ENCODE measurements at places on chromosomes 12 and 14.

DNA sequence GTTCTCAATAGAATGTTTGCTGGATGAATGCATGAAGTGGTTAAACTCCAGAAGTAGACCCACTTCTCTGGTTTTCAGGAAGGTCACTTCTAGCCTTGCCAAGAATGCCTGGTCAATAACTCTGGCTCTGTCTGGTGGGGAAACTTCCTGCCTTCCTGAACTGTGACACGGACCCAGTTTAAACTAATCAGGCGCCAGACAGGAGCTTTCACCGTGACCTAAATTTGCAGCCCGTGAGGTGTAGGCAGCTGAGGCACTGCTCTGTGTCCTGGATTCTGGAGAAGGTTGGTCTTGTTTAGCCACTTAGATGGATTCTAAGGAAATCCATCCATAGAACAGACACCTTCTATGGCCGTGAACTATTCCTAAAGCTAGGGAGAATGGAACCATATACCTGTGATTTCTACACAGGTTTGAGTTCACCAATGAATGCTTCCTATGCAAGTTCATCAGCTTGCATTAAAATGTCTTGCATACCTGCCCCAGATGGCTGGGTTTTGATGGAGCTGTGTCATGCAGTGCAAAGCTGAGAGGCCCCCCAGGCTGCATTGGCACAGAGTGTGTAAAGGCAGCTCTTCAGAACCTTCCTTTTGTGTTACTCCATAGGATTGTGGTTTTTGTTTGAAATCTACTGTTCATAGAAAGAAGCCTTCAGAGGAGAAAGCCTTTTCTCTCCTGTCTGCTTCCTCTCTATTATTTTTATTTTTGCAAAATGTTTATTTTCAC lies 4.4 kb downstream of the CHST11 start:
- DNase-seq: no peak

- peak; percentile 21 for DNase-seq
These were observed 906 bp downstream of the MARK3 start for GRCh38 chr14:103385929-103386712.

DNA sequence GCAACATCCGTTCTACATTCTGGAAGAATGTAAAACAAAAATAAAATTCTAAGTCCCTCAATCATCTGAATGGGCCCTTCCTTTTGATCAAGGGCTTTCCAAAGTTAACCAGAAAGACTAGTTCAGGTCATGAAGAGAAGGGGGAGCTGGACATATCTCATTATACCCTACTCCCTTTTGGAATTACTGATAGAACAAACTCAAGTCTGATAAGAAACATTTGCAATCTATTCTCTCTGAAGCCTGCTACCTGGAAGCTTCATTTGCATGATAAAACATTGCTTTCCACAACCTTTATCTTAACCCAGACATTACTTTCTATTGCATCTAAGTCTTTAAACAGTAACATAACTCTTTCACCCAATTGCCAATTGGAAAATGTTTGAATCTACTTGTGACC lies 8.3 kb upstream of the ACSM4 start:
- DNase-seq: no peak

DNA sequence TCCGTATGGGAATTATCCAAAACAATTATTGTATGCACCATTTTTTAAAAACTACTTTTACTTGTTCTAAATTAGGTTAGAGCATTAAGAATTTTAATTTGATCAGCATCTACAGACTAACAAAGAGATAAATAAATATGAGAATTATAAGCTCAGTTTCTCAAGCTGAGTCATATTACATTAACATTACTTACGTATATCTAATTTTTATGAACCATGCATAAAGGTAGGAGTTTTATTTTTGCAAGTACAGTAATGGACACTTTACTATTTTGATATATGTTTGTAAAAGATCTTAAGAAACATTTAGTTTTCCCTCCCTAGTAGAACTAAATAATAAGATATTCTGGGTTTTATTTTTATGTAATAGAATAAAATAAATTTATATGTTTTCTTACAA lies 410.1 kb downstream of the TMEM117 start:
- no peak for DNase-seq

DNA sequence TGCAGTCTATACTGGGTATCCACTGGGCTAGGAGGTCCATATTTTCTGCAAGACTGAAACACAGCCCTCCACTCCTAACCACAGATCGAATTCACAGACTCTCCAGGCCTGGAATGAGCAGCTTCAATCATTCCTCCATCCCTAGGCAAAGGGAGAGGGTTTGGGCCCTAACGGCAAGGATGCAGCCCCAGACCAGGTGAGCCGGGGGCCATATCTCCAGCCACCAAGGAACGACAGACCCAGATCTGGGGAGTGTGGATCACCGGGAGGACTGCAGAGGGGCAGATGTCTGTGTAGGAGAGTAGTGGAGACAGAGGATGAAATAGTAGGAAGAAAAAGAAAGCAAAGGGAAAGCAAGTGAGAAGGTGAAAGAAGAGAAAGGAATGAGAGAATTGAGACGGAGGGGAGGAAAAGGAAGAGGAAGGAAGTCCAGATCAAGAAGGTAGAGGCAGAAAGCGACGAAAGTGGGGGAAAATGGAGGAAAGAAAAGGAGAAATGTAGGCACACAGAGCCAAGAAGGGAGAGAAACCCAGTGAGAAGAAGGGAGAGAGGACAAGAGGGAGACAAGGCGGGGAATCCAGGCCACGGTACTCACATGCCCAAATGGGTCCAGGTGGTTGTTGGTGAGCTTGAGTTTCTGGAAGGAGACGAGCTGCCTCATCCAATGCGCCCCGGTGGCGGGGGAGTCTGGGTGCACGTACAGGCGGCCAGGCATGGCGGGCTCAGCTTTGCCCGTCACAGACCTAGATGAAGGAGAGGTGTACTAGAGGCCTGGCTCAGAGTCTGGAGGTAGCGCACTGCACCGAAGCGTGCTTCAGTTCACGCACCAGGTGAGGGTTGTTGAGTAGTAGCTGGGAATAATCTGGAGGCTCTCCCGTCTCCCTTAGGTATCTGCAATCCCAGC lies 7.7 kb downstream of the TBX5 start:
- DNase-seq: no peak

DNA sequence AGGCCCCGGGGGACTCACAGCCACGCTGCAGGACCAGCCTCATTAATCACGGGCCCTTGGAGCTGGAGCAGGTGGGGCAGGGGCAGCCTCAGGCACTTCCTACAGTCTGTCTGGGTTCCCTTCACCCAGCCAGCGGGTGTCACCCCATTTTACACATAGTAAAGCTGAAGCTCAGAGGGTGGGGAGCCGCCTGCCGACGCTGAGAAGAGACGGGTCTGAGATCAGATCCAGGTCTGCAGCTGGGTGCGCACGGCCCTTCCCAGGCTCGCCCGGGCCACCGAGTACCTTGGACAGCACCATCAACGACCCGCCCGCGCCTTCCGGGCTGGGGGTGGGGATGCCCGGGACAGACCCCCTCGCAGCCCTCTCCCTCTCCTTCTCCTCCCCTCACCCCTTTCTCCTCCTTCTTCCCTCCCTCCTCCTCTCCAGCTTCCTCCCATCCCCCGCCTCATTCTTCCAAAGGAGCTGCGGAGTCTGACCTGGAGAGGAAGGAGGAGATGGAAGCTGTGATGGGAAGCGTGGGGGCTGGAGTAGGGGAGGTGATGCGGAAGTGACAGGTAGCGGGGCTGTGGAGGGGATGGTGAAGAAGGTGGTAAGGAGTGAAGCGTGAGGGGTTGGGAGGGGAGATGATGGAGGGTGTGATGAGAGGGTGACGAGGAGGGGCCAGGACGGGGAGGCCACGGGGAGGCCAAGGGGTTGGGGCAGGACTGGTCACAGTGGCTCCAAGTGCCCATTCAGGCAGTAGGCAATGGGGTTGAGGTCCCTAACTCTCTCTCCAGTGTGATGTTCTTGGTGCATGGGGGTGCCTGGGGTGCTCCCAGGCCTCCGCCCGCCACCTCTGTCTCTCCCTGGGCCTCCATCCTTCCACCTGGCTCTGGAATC lies 8.8 kb downstream of the DTX1 start:
- DNase-seq: no peak

DNA sequence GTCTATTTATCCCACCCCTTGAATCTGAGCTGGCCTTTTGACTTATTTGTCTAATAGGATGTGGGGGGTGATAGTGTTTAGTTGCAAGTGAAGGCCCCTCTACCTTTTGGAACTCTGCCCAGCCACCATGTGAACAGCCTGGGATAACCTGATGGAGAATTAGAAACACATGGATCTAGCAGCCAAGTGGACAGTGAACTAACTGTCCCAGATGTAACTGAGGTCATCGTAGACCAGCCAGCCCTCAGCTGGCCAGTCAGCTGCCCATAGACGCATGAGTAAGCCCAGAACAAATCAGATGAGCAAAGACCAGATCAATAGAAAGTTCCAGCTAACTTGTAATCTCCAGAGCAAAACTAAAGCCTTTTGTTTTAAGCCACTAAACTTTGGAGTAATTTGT lies 19.0 kb downstream of the KLRB1 start:
- DNase-seq: no peak

- DNase-seq: no peak
These were observed 43.9 kb downstream of the HMGA2 start for GRCh38 chr12:65868133-65868705.

- DNase-seq: no peak
These were observed 103.9 kb downstream of the ZFP36L1 start for GRCh38 chr14:68688872-68689371.

GRCh38 chr12:80271780-80272179 lies 172.3 kb upstream of the PTPRQ start:
- DNase-seq: no peak

GRCh38 chr12:47419497-47419896 lies 286.3 kb downstream of the RPAP3 start:
- DNase-seq: no peak

DNA sequence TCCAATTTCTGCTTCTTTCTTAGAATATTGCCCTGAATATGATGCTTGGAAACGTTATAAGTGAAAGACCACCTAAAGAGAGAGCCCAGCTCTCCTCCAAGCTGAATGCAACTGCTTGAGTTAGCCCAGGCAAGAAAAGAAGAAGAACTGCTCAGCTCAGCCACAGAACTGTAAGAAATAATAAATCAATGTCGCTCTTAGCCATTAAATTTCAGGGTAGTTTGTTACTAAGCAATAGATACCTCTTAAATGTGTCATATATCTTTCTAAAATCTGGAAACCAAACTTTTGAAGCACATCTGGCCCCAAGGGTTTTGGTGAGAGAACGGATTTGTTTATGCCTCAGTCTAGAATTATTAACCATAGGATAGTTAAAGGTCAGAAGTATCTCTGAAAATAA lies 50.4 kb downstream of the SLC6A15 start:
- DNase-seq: no peak

GRCh38 chr12:114476159-114476558 lies 70.2 kb upstream of the TBX5 start:
- no peak for DNase-seq

DNA sequence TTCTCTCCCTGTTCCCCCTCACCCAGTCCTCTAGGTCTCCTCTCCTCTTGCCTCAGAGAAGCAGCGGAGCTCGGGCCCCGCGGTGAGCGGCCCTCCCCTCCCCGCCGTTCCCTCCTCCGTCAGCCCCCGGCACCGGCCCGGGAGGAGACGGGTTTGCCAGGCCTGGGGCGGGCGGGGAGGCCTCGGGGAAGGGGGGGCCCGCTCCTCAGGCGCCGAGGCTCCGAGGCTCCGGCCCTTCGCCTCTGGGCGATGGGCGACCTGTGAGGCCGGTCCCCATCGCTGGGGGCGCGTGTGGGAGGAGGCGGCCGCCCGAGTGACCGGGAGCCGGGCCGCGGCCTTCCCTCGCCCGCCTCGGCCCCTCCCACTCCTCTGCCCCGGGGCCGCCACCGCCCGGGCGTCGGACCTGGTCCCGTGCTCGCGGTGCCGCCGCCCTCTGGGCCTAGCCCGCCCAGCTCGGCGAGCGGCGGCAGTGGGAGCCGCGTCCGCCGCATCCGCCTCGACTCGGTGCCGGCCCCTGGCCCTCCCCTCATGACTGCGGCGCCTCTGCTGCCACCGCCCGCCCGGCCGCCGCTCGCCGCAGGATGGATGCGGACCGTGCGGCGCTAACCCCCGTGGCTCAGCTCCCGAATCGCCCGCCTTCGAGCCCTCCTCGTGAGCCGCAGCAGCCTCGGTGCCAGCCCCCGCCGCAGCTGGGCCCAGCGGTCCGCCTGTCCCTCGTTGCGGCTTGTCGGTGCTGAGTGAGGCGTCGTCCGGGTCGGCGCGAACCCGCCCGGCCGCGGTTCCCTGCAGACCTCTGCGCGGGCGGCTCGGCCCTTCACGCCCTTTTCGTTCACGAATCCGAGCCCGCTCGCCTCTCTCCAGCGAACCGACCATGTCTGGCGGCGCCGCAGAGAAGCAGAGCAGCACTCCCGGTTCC lies 574 bp downstream of the WNK1 start:
- DNase-seq: no peak

GRCh38 chr14:23123419-23123818 lies 4.4 kb upstream of the CEBPE start:
- DNase-seq: no peak

DNA sequence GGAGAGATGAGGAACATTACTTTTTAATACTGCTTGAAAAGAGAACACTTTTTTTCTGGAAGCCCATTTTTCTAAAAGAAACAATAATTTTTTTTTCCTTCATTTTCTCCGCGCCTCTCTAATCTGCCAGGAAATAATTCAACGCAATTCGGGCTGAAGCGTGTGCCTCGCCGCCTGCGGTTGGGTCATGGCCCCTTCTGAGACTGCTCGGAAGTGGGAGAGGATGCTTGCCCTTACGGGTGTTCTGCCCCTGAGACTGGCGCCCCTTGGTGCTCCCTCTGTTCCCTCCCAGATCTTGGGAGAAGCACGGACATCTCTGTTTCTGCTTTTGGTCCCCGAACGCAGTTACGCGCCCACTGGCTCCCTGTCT lies 332 bp upstream of the TBC1D30 start:
- DNase-seq: no peak

GRCh38 chr12:68291396-68292036 lies 38.1 kb upstream of the IL22 start:
- DNase-seq: no peak

DNA sequence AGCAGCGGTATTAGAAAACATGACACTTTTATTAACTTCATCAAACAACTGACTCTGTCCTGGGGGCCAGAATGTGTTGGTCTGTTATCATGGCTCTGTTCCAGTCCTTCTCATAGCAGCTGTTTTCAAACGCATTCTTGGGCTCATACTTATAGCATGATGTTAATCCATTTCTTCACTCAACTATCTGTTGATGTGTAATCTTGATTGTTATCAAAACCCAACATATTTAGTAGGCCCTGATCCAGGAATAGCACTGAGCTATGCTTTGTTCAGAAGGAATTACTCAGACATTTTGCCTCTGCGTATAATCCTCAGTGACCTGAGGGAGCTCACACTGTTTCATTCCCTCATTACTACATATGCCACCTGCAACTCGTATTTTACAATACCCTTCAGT lies 315.9 kb downstream of the BMP4 start:
- no peak for DNase-seq

DNA sequence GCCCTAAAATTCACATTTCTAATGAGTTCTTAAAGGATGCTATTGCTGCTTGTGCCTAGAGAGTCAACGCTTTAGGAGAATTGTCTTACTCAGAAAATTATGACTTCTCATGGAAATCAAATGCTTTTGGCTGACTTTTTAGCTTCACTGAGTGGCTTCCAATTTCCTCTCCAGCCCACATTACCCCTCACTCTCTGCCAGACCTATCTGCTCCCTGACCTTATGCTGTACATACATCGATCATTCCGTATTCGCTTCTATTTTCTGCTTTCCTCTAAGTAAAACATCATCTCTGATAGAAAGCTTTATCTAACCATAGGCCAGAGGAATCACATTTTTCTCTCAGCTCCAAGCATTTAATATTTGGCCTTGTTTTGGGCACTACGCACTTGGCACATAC lies 12.5 kb upstream of the SMCO3 start:
- no peak for DNase-seq

All from activated T-cell treated with anti-CD3 and anti-CD28 coated beads for 4 hours (primary cell).